ENCODE measurements at places on chromosomes 12 and 14. TPM values are rescaled to one million over a fixed set of nuclear protein-coding genes. Genes with fewer than 3 reads are reported as not detected.

Gene CCDC59
- 119 TPM for total RNA-seq

Gene RNU7-1
- total RNA-seq = not detected

Gene RPL36AL
- 209 TPM for total RNA-seq

Gene ANO4
- not detected for total RNA-seq

Gene TAS2R10
- 0.45 TPM for total RNA-seq

Gene PIK3C2G
- not detected for total RNA-seq

GRCh38 chr14:68785534-68786490 lies 7.1 kb downstream of the ZFP36L1 start:
- H3K4me1 ChIP-seq = peaks cover 62% of the 10 kb centered on the region
- H3K36me3 ChIP-seq = peaks cover 15% of the 10 kb centered on the region
- peak overlapping the region; percentile 85 for H3K4me3 ChIP-seq
- no peaks in the 10 kb centered on the region for H3K27me3 ChIP-seq
- peak overlapping the region; percentile 99 for H3K27ac ChIP-seq

DNA sequence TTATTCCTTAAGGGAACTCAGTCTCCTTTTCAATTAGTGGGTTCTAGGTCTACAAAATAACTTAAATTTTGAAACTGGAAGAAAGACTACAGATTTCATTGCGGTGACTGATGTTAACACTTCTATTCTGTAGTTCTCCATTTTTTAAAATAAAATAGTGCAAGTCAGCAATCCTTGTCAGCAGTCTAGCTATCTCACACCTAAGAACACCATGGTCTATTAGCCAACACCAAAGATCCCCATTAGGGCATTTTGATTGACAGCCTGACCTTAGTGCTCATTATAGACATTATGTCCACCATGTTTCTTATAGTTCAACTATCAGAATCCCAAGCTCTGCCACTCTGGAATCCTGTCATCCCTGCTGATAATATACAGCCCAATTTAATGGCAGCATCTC lies 27.4 kb downstream of the GPR65 start:
- no peak overlapping the region for H3K27ac ChIP-seq
- no peaks in the 10 kb centered on the region for H3K27me3 ChIP-seq

DNA sequence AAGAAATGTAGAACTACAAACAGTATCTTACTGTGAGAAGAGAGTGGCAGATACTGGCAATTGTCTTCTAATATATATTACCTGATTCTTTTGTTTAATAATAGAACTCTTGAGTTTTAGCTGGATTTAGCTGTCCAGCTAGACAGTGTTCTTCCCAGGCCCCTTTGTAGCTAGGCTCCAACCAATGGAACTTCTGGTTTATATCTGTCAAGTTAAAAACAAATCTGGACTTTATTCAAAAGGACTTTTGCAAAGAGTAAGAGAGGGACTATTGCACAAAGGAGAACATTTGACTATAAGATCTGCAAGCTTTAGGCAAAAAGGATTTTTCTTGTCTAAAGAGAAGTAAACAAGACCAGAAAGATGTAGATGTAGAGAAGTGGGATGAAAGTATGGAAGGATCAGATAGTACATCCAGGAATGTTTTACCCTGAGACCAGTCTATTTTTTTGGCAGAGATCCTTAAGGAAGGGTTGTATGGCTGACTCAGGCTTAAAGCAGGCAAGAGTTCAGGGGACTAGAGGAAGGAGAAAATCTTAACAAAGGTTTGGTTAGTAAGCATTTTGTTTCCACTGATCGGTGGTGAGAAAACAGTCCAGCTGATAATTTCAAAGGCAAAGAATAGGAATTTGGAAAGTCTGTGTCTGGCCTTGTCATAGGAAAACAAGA lies 111.1 kb upstream of the PLEKHA5 start:
- no peak for DNase-seq
- no peaks in the 10 kb centered on the region for H3K36me3 ChIP-seq
- H3K4me1 ChIP-seq = no peaks in the 10 kb centered on the region
- H3K4me3 ChIP-seq = no peak overlapping the region
- no peak overlapping the region for H3K27ac ChIP-seq
- H3K27me3 ChIP-seq = peaks cover 8% of the 10 kb centered on the region

- DNase-seq = no peak
- H3K4me3 ChIP-seq = no peak overlapping the region
- no peaks in the 10 kb centered on the region for H3K27me3 ChIP-seq
- H3K36me3 ChIP-seq = no peaks in the 10 kb centered on the region
- no peak overlapping the region for H3K27ac ChIP-seq
These were observed 51.9 kb downstream of the DAAM1 start for GRCh38 chr14:59240356-59240755.

GRCh38 chr12:92404259-92404894 lies 258.7 kb upstream of the BTG1 start:
- no peaks in the 10 kb centered on the region for H3K27me3 ChIP-seq
- DNase-seq = no peak
- no peaks in the 10 kb centered on the region for H3K36me3 ChIP-seq
- H3K4me1 ChIP-seq = peaks cover 47% of the 10 kb centered on the region
- peak overlapping the region; percentile 16 for H3K4me3 ChIP-seq

GRCh38 chr14:79225815-79226214 lies 985.5 kb downstream of the DIO2 start:
- H3K36me3 ChIP-seq = no peaks in the 10 kb centered on the region
- no peak overlapping the region for H3K4me3 ChIP-seq
- DNase-seq = no peak
- H3K27me3 ChIP-seq = no peaks in the 10 kb centered on the region

- DNase-seq = no peak
- no peak overlapping the region for H3K27ac ChIP-seq
- H3K4me1 ChIP-seq = no peaks in the 10 kb centered on the region
- peaks cover 22% of the 10 kb centered on the region for H3K27me3 ChIP-seq
These were observed 75.5 kb downstream of the AVPR1A start for GRCh38 chr12:63075376-63076060.

GRCh38 chr14:21309238-21309636 lies 29.4 kb downstream of the RPGRIP1 start:
- H3K36me3 ChIP-seq = no peaks in the 10 kb centered on the region
- H3K27me3 ChIP-seq = no peaks in the 10 kb centered on the region
- peak overlapping the region; percentile 91 for H3K4me3 ChIP-seq
- no peak for DNase-seq
- peaks cover 17% of the 10 kb centered on the region for H3K4me1 ChIP-seq

DNA sequence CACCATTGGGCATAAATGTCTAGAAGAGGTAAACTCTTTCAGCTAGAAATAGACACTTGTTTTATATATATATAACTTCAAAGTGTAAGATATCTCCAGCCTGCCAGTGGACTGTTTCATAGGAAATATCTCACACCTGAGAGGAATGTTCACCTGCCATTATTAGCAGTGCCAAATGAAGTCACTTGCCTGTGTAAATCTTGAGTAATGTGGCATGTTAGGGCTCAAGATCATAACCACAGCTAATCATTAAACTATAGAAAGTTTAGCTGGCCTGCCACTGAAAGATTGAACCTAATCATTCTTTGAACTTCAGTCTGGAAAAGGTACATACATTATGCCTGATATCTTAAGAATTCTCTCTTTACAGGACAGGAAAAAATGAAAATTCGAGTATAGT lies 25.5 kb upstream of the KCNJ8 start:
- no peaks in the 10 kb centered on the region for H3K27me3 ChIP-seq
- no peaks in the 10 kb centered on the region for H3K4me1 ChIP-seq
- H3K36me3 ChIP-seq = no peaks in the 10 kb centered on the region
- no peak overlapping the region for H3K27ac ChIP-seq
- DNase-seq = no peak

DNA sequence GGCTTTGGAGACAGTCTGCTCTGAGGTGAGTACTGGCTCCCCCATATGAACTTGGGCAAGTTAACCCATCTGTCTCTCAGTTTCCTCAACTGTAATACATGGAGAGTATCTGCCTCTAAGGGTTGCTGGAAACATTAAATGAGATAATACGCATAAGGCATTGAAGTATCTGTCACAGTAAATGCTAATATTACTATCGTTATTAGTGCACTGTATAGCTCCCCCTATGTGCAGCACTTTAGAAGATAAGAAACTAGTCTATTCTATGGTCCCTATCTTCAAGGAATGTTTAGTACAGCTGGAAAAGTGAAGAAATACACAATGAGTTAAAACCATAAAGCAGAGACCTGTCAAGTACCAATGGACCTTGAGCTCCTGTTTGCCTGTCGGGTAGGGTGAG lies 51.7 kb upstream of the CFL2 start:
- H3K36me3 ChIP-seq = peaks cover 6% of the 10 kb centered on the region
- no peaks in the 10 kb centered on the region for H3K27me3 ChIP-seq
- H3K27ac ChIP-seq = peak overlapping the region; percentile 90

GRCh38 chr12:104565606-104566243 lies 109.0 kb downstream of the CHST11 start:
- no peak for DNase-seq
- H3K4me3 ChIP-seq = no peak overlapping the region
- no peaks in the 10 kb centered on the region for H3K27me3 ChIP-seq
- H3K4me1 ChIP-seq = peaks cover 48% of the 10 kb centered on the region
- H3K27ac ChIP-seq = peak overlapping the region; percentile 89
- H3K36me3 ChIP-seq = peaks cover 4% of the 10 kb centered on the region
